ENCODE measurements at places on chromosomes 1 and 21.

GRCh38 chr1:196148367-196148970 is 459.8 kb downstream of the KCNT2 start:
- H3K27ac ChIP-seq, result no peak overlapping the region
- H3K4me3 ChIP-seq, result no peak overlapping the region
- no peaks in the 10 kb centered on the region for H3K27me3 ChIP-seq

DNA sequence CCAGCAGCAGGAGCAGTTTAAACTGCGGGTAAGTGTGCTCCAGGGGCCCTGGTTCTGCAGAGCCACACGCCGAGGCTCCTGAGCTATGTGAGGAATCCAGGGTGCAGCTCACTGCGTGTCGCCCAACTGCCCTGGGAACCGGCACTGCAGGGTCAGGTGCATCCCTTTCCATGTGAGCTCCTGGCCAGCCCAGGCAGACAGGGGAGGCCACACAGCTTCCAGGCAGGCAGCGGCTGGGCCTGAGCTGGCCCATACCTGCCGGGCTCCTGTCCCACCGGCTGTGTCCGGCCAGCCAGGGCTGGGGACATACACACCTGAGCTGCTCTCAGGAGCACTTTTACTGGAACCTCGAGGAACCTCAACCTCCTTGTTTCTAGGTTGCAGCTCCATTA is 18.6 kb upstream of the COL18A1 start:
- H3K4me3 ChIP-seq, result no peak overlapping the region
- peaks cover 11% of the 10 kb centered on the region for H3K4me1 ChIP-seq
- DNase-seq, result no peak
- no peaks in the 10 kb centered on the region for H3K36me3 ChIP-seq
- H3K27me3 ChIP-seq, result peaks cover 9% of the 10 kb centered on the region

DNA sequence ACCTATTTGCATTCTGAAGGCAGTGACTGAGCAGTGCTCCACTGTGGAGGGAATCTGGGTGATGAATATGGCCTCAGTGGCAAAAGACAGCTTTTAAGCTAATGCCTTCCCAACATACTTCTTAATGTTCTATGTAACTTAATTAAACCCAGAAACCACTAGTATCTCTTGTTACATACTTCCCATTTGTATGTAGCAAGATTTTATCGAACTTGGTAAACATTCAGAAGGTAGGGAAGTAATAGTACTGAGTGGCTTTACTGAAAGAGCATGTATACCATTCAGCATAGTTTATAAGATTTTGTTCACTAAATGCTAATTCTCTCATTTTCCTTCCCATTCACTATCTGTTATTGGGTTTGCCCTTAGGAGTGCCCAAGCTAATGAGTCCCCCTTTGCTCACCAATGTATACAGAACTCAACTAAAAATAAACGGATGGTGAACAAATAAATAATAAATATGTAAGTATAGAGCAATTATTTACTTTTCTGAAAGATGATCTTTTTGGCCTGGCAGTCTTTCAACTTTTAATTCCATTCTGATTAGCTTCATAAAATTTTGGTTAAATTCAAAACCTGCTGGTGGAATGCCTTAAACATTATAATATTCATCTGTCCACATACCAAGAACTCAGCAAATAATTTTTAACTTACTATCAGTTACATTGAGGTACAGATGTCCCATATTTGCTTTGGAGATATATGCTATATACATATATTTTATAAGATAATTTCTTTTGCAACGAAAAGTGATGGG is 204.4 kb downstream of the APP start:
- no peak overlapping the region for H3K4me3 ChIP-seq
- H3K36me3 ChIP-seq, result peaks cover 3% of the 10 kb centered on the region
- H3K4me1 ChIP-seq, result peaks cover 8% of the 10 kb centered on the region
- no peak for DNase-seq
- H3K27me3 ChIP-seq, result no peaks in the 10 kb centered on the region
- no peak overlapping the region for H3K27ac ChIP-seq

DNA sequence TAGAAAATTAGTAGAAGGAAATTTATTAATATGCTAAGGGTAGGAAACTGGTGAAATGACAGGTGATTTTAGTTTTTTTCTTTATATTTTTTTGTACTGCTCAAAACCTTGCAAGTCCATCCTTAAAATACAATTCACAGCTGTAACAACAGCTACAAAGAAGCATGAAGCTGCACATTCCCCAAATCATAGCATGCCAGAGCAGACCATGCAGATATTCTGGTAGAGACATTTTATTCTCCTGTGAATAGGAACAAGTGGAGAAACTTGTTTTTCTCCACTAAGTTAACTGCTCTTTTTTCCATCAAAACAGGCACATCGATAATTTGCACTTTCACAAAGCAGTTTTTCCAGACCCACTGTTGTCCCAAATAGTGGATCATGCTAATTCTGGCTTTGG is 1125.7 kb downstream of the BRINP3 start:
- no peak for DNase-seq
- H3K36me3 ChIP-seq, result no peaks in the 10 kb centered on the region
- H3K27me3 ChIP-seq, result no peaks in the 10 kb centered on the region
- H3K4me1 ChIP-seq, result no peaks in the 10 kb centered on the region
- H3K27ac ChIP-seq, result no peak overlapping the region
- no peak overlapping the region for H3K4me3 ChIP-seq

- H3K4me1 ChIP-seq, result no peaks in the 10 kb centered on the region
- no peak overlapping the region for H3K27ac ChIP-seq
- no peaks in the 10 kb centered on the region for H3K36me3 ChIP-seq
- H3K4me3 ChIP-seq, result no peak overlapping the region
- H3K27me3 ChIP-seq, result no peaks in the 10 kb centered on the region
Observed at GRCh38 chr1:205645519-205645918, 13.7 kb upstream of the ELK4 start.

DNA sequence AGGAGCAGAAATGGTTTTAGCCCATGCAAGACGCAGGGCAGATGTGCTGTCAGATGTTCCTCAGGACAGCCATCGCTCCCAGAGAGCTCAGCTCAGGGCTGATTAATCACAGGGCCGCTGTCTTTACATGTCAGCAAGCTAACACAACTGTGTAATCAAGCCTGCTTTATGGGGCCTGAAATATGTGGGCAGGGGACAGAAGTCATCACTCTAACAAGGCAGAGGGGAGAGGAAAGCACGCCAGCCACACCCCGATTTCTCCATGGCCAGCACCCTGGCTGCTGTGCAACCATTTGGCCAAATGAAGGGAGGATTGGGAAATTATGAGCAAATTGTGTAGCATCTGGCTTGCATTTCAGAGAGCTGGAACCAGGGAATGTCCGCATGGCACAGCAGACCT is 368.8 kb downstream of the NPHP4 start:
- no peaks in the 10 kb centered on the region for H3K36me3 ChIP-seq
- no peak for DNase-seq
- H3K4me1 ChIP-seq, result no peaks in the 10 kb centered on the region

DNA sequence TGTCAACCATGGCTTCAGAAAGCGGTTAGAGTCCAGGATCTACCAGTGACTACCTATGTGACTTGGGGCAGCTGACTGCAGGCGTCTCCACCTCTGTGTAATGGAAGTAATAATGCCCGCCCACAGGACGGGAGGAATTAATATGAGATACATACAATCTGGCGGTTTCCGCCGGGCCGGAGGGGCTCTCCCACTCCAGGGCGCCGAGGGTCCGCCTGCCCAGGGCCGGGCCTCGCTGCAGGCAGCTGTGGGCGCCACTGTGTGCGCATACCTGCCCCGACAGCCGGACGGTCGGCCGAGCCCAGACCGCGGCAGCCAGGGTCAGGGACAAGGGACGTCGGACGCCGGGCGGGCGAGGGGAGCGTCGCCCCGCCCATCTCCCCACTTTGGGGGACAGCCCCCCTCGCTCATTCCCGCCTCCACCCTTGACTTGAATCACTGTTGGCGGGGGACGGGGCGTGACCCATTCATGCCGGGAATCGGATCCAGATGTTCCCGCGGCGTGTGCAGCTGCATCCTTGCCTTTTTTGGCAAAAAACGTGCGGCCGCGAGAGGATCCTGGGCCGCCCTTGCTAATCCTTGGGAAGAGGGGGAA is 6.0 kb upstream of the SF3A3 start:
- peaks cover 25% of the 10 kb centered on the region for H3K4me1 ChIP-seq
- H3K36me3 ChIP-seq, result peaks cover 31% of the 10 kb centered on the region
- peak; percentile 93 for DNase-seq
- H3K27ac ChIP-seq, result no peak overlapping the region
- H3K27me3 ChIP-seq, result no peaks in the 10 kb centered on the region

DNA sequence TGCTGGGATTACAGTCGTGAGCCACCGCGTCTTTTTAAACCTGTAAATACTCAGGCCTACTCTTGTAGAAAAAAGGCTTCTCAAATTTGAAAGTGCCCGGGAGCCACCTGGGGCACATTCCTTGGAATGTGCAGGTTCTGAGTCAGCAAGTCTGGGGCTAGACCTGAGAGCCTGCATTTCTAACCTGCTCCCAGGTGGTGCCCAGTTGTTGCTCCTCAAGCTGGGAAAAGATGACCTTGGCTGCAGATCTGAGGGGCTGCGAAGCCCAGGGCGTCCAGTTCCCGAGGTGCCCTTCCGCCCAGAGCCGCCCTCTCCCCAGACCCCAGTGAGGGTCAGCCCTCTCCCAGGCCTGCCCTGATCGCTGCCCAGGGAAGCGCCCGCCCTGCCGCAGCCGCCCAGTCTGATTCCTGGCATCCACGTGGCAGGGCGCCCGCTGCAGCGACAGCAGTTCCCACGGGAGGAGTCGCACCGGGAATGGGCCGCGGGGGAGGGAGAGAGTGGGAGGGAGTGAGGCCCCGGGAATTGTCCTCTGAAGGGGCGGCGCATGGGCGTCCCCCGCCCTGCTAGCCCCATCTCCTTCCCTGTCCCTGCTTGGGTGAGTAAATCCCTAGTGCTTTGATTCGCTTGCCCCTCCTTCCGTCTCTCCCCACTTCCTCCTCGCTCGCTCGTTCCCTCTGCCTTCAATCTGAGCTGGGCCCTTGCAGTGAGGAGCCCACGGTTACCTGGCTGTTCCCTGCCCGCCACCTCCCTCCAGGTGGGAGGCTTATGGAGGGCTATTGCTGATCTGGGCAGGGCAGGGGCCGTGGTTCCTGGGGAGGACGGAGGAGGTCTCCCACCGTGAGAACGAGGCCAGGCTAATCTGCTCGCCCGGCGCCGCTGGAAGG is 18.8 kb upstream of the TENT5B start:
- peak; percentile 93 for DNase-seq
- H3K4me1 ChIP-seq, result peaks cover 15% of the 10 kb centered on the region
- no peaks in the 10 kb centered on the region for H3K36me3 ChIP-seq
- H3K27me3 ChIP-seq, result no peaks in the 10 kb centered on the region

- H3K4me3 ChIP-seq, result peak overlapping the region; percentile 42
- no peak for DNase-seq
- peak overlapping the region; percentile 95 for H3K27ac ChIP-seq
- peaks cover 38% of the 10 kb centered on the region for H3K4me1 ChIP-seq
- no peaks in the 10 kb centered on the region for H3K36me3 ChIP-seq
- no peaks in the 10 kb centered on the region for H3K27me3 ChIP-seq
Observed at GRCh38 chr1:214843281-214843680, 239.3 kb upstream of the KCNK2 start.

DNA sequence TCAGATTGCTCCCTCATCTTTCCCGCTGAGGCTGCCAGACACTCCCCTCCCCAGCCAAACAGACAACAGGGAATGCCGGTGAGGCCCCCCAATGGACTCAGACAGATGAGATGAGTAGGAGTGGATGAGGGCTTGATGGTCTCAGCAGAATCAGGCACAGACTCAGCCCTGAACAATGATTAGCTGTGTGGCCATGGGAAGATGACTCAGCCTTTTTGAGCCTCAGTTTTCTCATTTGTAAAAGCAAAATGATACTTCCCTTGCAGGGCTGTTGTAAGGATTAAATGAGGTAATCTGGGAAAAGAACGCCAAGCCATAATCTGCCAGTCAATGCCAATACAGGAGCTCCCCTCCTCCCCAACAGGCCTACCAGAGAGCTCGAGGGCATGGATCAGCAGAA is 12.4 kb downstream of the C1orf198 start:
- no peak for DNase-seq
- no peak overlapping the region for H3K4me3 ChIP-seq
- peaks cover 62% of the 10 kb centered on the region for H3K4me1 ChIP-seq
- peaks cover 60% of the 10 kb centered on the region for H3K36me3 ChIP-seq
- no peaks in the 10 kb centered on the region for H3K27me3 ChIP-seq

DNA sequence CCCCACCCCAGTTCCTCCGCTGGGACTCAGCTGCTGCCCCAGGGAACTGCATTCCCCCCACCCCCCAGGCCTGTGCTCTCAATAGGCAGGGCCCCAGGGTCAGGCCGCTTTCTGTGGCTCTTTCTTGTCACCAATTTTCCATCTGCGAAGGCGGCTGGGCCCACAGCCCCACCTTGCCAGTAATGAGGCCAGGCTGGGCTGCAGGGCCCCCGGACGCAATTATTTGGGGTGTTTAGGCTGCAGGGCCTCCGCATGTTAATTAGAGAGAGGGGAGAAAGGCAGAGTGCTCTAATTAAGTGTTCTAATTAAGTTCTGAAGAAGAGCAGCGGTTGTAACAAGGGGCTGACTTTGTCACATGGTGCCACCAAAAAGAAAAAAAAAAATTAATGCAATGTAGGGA is 71.8 kb downstream of the EPHB2 start:
- no peaks in the 10 kb centered on the region for H3K27me3 ChIP-seq
- no peaks in the 10 kb centered on the region for H3K4me1 ChIP-seq

- H3K27ac ChIP-seq, result no peak overlapping the region
- no peak for DNase-seq
Observed at GRCh38 chr1:183937611-183938010, 99.9 kb downstream of the COLGALT2 start.

DNA sequence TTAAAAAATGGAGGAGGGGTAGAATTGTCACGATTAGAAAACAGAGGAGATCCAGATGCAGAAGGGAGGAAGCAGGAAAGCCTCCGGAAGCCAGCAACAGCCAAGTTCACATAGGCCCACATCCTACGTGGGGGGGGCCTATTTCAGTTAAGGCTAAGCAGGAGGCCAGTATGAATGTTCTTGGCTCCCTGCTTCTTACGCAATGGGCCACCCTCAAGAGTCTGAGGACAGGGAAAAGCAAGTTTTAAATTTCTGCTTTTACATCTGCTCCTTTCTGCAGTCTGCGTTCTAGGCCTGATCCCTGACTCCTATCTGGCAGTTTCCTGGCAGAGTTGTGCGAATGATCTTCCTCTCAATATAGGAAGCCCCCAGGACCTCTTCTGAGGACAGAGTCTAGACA is 30.6 kb downstream of the RABIF start:
- no peaks in the 10 kb centered on the region for H3K36me3 ChIP-seq
- no peak overlapping the region for H3K4me3 ChIP-seq
- H3K27ac ChIP-seq, result no peak overlapping the region
- no peak for DNase-seq
- H3K27me3 ChIP-seq, result no peaks in the 10 kb centered on the region

Data from osteoblast (primary cell).